ENCODE measurements at places on chromosomes 2 and 18.

DNA sequence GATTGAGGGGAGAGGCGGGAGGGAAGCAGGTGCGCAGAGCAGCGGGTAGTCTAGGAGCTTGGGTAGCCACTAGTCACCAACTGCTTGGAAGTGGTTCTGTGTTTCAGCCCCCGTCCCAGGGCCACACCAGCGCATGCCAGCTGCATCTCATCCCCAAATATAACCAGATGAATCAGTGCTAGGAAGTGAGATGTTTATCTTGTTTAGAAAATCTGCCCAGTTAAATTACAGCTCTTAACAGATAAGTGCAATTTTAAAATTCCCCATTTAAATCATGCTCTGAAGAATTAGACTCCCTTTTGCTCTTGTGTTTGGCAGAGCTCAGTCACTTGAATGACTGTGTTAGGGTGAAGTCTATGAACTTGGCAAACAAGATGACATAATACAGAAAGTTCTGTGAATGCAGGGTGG, 193.8 kb downstream of the SEPTIN10 start:
- no peak for DNase-seq

- DNase-seq = peak; percentile 43
Measured at GRCh38 chr18:22279741-22280452, 110.5 kb downstream of the GATA6 start.

DNA sequence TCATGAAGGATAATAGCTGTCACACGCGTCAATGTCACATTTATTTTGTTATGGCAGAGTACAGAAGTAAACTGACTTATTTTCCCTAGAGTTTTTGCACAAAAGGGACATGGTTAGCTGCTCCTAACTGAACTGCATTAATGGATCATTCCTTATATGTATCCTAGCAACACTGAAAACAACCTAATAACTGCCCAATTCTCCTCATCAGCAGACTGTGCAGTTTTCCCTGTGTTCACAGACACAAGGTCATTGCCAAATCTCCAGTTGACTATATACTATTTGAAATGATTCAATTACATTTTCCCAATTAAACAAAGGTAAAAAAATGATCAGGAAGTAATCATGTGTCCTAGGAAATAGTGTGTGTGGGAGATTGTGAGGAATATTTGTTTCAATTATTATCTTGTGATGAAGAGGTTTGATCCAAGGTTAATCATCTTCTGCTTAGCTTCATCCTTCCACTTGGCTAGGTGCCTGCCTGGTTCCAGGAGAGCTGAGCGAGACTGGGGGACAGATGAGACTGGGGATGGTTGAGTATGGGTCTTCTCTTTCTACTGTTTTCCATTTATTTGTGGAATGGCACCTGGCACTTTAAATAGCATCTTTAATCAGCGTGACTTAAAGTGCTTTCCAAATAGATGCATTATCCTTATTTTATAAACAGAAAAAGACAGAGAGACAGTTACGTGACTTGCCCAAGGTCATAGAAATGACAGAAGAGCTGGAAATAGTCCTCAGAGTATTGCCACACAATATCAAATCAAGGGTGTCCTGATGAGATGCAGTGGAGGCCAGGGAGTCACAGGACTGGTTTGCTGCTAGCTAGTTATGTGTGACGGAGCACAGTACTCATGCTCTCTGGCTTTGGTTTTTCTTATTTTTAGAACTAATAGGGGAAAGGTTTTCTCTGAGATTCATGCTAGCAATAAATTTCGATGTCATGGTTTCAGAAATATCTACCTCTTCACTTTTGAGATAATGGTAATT, 335.6 kb downstream of the PIK3C3 start:
- no peak for DNase-seq

DNA sequence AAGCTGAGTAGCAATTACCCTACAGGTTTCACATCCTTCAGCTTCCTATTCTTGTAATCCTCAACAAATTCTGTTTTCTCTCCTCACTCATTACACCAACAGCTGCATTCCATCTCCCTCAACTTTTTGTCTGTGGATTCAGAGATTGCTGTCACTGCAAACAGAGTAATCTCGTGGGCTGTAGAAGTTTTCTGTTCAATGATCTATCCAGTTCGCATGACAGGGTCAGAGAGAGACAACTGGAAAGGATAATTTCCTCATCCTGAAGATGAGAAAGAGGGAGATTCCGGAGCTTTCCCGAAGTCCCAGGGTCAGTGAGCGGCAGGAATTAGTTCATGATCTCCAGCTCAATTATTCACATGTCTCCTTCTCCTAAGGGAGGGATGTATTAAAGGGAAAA, 75.7 kb downstream of the MYO5B start:
- DNase-seq = no peak

- no peak for DNase-seq
Measured at GRCh38 chr2:9095226-9095625, 91.7 kb upstream of the MBOAT2 start.

- DNase-seq = peak; percentile 9
Measured at GRCh38 chr2:164430166-164430783, 191.0 kb downstream of the GRB14 start.

DNA sequence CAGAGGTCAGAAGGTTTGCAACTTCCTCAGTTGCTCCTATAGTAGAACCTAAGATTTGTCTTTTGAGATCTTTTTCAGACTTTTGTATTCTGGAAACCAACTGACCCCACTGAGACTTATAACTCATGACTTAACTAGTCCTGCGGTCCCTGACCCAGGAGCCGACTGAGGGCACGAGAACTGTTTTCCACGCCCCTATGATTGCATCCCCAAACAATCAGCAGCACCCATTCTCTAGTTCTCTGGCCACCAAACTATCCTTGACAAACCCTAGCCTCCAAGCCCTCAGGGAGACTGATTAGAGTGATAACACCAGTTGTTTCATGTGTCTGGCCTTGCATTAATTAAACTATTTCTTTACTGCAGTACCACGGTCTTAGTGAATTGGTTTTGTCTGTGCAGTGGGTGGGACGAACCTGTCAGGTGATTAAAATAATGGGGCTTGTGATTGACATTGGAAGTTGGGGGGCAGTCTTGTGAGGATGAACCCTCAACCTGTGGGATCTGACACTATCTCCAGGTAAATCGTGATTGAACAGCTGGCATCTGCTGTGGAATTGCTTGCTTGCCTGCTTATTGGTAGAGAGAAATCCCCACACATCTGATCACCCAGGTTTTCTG, 95.7 kb downstream of the B3GNT2 start:
- DNase-seq = no peak

- DNase-seq = no peak
Measured at GRCh38 chr2:157315901-157316300, 9.7 kb downstream of the ERMN start.

GRCh38 chr2:43399515-43400264, 173.3 kb upstream of the ZFP36L2 start:
- peak; percentile 53 for DNase-seq

DNA sequence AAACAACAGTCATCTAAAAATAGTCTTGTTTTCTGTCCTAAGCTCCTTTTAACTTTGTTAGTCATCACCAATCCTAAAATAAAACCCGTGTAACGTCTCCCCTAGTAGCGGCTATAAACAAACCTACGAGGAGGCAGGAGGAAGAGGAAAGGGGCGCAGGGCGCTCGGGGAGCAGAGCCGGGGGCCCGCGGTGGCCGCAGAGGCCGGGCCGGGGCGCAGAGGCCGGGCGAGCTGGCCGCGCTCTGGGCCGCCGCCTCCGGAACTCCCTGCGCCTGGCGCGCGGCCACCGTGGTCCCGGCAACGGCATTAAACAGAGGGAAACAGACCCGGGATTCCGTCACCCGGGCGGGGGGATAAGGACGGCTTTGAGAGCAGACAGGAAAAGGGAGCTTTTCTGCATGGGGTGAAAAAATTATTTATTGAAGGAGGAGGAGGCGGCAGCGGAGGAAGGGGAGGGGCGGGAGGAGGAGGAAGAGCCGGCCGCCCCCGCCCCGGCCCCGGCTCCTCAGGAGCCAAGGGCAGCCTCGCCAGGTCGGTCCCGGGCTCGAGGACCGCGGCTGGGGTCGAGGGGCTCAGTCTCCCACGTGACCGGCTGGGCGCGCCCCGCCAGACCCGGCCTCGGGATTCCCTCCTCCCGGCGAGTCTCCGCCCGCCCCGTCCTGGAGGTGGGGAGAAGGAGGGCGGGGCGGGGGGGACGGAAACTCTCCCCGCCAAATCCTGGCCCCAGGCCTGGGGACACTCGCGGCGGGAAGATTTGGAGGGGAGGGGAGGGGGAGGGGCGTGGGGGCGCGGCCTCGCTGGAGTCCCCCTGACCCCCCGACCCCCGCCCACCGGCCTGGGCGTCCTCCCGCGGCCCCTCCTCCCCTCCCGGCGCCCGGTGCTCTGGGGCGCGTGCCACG, 1.8 kb upstream of the NFATC1 start:
- no peak for DNase-seq

DNA sequence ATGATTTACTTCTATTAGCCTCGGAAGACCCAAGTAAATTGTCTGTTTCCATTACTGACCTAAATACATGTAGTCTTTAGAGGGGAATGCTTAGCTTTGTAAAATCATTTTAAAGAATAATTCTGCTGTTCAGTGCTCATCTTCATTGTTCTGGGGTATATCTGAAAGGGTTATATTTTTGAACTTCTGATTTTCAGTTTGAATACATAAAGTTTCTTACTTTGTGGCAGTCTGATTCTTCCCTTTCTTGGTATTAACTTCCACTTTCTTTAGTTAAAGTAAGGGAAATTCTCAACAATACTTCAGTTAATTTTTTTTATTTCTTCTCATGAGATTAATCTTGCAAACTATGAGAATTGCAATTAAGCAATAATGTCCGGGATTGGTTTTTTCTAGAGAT, 148.4 kb downstream of the DOCK10 start:
- DNase-seq = no peak

GRCh38 chr2:130728007-130728454, 839 bp upstream of the GPR148 start:
- no peak for DNase-seq

GRCh38 chr2:4909346-4910009, 782.7 kb upstream of the SOX11 start:
- no peak for DNase-seq

- no peak for DNase-seq
Measured at GRCh38 chr2:72127401-72128058, 20.1 kb downstream of the CYP26B1 start.

GRCh38 chr18:44227501-44227900, 453.2 kb upstream of the SETBP1 start:
- no peak for DNase-seq

- no peak for DNase-seq
Measured at GRCh38 chr2:170467568-170468422, 247.3 kb upstream of the SP5 start.

DNA sequence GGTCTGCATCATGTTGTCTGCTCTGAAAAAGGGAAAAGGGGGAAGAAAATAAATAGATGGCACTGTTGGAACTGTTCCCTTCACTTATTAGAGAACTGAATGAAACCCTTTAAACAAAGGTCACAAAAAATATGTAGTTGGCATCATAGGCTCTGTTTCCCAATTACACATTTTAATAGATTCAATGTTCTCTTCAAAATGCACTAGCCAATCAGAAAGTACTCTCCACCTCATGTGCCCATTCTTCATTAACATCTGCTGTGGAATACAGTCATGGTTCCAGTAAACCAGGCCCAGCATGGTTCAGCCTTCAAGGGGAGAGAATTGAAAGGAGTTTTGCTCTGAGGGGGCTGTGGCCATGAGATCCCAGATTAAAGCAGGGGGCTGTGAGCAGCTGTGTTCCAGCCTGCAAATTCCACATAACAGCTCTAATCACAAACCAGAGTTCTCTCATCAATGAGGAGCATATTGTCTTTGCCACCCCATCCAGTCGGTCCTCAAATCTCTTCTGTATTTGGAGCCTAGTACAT, 165.9 kb upstream of the CREB1 start:
- no peak for DNase-seq

DNA sequence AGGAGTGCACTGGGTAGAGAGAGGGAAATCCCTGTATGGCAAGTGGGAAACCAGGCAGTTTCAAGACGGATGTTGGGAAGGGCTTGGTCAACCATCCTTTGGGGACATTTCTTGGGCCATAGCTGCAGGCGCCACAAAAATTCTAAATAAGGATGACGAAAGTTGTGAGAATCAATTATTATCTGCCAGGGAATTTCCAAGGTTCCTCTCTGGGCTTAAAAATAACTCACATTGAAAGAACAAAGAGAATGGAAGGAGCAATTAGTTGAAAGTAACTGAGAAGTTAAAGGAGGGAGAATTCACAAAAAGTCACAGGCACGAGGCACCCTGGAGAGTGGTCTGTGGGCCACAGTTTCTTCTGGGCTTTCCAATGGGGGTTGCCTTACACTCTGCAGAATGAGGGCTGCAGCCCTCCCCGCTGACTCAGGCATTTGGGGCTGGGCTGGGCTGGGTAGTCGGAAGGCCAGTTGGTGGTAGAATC, 195.7 kb downstream of the SMAD7 start:
- DNase-seq = no peak

DNA sequence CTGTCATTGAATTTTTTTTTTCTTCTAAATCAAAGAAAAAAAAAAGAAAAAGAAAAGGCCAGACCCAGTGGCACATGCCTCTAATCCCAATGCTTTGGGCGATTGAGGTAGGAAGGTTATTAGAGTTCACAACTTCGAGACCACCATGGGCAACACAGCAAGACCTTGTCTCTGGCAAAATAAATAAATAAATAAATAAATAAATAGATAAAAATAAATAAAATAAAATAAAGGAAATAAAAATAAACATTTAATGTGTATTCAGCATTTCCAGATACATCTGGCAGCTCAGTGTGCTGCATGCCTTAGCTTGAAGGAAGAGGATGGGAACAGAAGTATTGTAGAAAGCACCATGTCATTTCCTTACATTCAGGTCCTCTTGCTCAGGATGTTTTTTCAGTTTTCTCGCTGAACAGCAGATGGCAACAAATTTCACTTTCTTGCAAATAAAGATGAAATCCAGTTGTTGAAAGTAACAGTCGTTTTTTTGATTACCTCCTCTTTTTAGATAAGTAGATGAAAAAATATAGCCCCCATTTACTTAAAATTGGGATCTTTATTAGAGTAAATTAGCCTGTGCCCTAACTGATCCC, 25.7 kb upstream of the FAM178B start:
- DNase-seq = peak; percentile 14

DNA sequence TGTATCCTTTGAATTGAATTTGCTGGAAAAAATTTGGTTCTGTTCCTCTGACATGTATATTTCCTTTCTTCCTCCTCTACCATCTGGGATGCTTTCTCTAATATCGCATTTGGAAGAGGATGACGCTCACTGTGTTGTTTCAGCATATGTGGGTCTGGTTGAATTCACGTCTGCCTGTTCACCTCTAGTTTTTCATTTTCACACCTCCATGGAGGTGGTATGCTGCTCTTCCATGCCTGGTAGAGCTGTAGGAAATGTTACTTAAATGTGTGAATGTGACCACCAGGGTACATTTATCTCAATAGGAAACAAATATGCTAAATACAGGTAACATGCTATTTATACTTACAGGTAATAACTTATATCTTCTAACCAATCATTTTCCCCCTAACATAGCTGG, 44.5 kb downstream of the TSHZ1 start:
- no peak for DNase-seq

GRCh38 chr2:1995081-1995480, 250.8 kb upstream of the PXDN start:
- DNase-seq = no peak

GRCh38 chr2:41414486-41415230, 633.2 kb upstream of the PKDCC start:
- no peak for DNase-seq

- DNase-seq = no peak
Measured at GRCh38 chr2:122859260-122859659, 1103.8 kb downstream of the TSN start.

- DNase-seq = no peak
Measured at GRCh38 chr2:234483568-234484251, 13.2 kb downstream of the ARL4C start.

Measured in GM04504 (cell line).